Fibroblast of lung (primary cell): ENCODE measurements at places on chromosomes 2 and 18. TPM values are rescaled to one million over a fixed set of nuclear protein-coding genes. Genes with fewer than 3 reads are reported as not detected.

The METTL8 gene
- total RNA-seq: 10.8 and 16.7 TPM in 2 replicates

DNA sequence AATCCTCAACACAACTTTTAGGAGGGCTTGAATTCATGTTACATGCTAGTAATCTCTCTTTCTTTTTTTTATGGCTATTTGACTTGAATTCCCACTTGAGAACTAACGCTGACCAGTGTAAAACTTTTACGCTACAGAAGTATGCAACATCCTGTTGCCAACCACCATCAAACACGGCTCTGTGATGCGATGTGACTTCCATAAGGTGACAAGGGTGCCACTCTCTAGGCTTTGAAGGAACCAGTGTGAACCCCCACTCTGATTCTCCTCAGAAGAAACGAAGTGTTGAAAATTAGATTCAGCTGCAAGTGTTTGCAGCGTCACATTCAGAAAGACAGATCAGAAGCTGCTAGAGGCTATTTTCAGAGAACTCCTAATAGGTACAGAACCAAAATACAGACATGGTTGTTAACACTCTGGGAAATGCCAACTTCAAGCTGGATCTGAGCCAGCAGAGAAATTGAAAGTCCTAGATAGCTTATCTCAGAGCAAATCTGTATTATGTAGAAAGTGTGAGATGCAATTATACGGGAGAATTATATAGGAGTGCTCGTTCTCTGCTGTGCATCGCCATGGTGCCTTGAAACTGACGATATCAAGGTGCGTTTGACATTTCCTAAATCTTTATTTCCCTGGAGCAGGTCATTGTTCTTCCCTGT, 271.2 kb downstream of the LPIN1 start:
- no peak for DNase-seq

DNA sequence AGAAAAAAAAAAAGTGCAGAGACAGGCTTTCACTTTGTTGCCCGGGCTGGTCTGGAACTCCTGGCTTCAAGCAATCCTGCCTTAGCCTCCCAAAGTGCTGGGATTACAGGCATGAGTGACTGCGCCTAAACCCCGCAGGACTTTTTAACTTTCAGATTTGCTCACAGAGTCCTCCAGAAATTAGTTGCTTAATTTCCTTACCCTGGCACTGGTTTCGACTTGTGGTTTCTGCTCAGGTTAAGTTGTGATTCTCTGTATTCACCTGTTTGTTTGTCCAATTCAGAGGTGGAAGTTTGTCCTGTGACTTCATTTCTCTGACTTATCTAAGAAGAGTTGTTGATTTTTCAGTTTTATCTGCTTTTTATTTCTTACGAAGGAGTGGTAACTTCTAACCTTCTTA, 238.1 kb downstream of the TMEM182 start:
- DNase-seq: no peak

The CPS1 gene
- 25.7 and 27.4 TPM in 2 replicates for total RNA-seq
